ENCODE measurements at places on chromosomes 2 and 18.

GRCh38 chr2:130778781-130779180 is 23.4 kb downstream of the AMER3 start:
- no peak for DNase-seq

- no peak for DNase-seq
These were observed 27.9 kb upstream of the ASNSD1 start for GRCh38 chr2:189633392-189633811.

- DNase-seq: no peak
These were observed 331.4 kb upstream of the KLHL29 start for GRCh38 chr2:23053601-23054000.

DNA sequence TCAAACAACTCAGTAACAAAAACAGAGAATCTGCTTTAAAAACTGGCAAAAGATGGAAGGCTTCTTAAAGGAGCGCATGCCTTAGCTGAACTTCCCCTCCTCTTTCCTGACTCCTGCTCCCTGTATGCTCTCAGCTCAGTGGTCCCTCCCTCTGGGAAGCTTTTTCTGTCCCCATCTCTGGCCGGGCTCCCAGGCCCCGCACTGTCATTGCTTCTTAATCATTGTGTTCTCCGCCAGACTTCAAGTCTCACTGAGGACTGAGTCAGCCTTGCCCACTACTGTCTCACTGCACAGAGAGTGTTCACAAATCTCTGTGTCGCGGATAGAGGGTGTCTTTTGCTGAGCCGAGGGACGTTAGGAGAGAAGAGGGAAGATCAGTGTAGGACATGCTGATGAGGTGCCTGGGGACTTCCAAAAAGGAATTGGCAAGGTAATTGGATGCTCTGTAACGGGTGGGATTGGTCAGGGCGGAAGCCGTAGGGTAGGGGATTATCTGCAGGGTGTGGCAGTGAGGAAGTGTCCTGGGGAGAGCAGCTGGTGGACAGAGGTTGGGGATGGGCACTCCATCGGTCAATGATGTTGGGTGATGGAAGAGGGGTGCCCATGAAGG is 16.2 kb downstream of the TOGARAM2 start:
- DNase-seq: no peak

- no peak for DNase-seq
These were observed 28.4 kb upstream of the GPC1 start for GRCh38 chr2:240407090-240407489.

DNA sequence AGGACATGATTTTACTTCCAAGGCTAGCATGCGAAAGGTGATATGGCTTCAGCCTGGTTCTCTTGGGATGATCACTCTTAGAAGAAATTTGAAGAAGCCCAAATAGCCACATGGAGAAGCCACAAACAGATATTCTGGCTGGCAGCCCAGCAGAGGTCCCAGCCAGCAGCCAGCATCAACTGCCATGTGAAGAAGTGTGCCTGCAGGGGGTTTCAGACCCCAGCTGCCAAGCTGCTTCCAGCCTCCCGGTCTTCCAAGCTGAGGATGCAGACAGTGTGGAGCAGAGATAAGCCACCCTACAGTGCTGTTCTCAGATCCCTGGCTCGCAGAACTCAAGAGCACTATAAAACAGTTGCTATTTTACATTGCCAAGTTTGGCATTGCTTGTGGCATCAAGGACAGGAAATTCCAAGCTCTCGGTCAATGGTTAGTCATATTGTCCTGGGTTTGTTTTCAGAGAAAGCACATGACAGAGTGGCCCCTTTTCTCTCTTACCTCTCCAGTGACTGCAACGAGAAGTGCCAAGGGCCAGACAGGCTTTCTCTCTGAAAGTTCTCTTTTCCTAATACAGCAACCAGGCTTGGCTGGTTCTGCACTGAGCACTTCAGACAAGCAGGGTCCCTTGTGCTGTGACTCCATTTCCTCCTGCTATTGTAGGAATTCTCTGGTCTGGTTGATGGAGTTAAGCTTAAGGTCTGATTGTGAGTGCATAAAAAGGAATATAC is 223.7 kb downstream of the ANKRD30B start:
- DNase-seq: peak; percentile 94

DNA sequence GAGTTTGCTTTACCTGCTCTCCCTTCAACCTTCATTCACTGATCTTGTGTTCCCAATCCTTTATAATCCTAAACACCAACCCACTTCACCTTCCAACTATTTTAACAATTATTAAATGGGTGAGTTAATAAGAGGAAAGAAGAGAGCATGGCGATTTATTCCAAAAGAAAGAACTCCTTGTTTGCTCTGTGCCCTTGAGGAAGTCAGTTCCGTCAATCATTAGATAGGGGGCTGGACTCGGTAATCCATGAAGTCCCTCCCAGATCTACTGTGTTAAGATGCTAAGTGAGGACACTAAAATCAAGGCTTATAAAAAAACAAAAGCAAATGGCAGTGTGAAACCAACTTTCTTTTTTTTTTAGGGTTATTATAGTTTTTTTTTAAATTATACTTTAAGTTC is 589.9 kb downstream of the XIRP2 start:
- no peak for DNase-seq

- DNase-seq: no peak
These were observed 3.0 kb downstream of the CALCRL start for GRCh38 chr2:187445051-187445450.

GRCh38 chr2:44178950-44179349 is 10.3 kb downstream of the PPM1B start:
- no peak for DNase-seq

DNA sequence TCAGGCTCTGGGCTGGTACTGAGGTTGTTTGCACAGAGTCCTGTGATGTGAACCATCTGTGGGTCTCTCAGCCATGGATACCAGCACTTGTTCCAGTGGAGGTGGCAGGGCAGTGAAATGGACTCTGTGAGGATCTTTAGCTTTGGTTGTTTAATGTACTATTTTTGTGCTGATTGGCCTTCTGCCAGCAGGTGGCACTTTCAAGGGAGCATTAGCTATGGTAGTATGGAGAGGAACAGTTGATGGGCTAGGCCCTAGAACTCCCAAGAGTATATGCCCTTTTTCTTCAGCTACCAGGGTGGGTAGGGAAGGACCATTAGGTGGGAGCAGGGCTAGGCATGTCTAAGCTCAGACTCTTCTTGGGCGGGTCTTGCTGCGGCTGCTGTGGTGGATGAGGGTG is 257.0 kb upstream of the GYPC start:
- no peak for DNase-seq

DNA sequence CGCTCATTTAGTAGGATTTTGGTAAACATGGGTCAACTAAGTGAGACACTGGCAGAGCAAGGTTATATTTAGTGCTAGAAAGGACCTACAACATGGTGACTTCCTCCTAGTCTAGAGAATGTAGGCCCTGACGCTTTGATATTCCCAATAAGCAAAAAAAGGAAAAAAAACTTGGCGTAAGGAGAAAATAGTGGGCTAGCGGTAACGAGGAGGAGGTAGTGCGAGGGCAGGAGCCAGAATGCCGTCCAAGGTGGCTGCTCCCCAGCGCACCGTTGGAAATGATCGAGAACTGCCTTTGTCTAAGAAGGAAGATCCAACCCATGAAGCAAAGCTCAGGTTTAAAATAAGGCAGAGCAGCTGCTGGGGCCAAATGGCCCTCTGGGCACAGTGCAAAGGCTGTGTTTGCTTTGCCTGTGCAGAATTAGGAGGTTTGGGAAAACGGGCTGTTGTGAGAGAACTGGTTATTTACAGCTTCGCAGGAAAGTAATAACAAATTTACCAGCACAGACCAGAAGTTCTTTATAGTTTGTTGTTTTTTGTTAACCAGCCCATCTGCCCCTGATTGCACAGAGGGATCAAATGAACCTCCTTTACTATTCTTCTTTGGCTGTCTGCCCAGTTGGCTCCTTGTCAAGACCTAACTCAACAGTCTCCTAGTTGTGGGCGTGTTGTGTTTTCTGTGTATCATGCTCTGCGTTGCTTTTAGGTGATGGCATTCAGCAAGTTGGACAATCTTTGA is 86.6 kb downstream of the ITGB1BP1 start:
- DNase-seq: peak; percentile 85

GRCh38 chr2:168466834-168467565 is 10.9 kb downstream of the CERS6 start:
- no peak for DNase-seq

- no peak for DNase-seq
These were observed 1.7 kb downstream of the OBSL1 start for GRCh38 chr2:219569635-219570034.

DNA sequence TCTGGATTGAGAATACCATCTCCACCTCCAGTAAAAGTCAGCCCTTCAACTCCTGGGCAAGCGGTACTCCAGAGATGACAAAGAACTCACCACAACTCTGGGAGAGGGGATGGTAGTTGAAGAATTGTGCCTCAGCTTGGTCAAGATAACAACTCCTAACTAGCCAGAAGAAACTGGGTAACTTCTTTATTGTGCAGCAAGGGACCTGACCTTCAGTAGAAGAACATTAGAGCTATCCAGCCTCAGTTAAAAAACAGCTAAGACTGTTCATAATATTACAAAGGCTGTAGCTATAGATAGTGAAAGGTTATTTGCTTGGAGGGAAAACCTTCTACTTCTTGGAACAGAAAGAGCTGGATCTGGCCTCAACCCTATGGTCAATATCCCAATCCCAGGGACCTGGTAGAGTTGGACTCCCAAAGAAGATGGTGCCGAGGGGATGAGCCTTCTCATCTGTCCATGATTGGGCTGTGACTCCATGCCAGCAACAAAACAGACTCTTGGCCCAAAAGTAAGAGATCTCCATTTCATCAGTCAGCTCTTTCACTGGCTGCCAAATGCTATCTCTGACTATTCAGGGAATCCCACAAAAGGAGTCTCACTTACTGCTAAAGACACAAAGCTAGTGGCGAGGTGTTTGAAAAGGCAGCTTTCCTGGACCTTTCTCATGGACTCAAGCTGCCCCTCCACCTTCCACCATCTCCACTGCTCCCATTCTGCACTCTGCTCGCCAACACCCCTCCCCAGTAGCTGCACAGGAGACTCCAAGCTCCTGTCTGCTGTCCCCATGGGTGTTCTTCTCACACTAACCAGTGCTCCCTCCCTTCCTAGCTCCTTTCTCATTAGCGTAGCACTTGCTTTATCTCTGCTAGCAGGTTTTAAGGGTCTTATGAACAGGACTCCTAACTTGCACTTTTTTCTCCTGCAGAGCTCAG is 145.8 kb downstream of the CAPN13 start:
- DNase-seq: no peak

DNA sequence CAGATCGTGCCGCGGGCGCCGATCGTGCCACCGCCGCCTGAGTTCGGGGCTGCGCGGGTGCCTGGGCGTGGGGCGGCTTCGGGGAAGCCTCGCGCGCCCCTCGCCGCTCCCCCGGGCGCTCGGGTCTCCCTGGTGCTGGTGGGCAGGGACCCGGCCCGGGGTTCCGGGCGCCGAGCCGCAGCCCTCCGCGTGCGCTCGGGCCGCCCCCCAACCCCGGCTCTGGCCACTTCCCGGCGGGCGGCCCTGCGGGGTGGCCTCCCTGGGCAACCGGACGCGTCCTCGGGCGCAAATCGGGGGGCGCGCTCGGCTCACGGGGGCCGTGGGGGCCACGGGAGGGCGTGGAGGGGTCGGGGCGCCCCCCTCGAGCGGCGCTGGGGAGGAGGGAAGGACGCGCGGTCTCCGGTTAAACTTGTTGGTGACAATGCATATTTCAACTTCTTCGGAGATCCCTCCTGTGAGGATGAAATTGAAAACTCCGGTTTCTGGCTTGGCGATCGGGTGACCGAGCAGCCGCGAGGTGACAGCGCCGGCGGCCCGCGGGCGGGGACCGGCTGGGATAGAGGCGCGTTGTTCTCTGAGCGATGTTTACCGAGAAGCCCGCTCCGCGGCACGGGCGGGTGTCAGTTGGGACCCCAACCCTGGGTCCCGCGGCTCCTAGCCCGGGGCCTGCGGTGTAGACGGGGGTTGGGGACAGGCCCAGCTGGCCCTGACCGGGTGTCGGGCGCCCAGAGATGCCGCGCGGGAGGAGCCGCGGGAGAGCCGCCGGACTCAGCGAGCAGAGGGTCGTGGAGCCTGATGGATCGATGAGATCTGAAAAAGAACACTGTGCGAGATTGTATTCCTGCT is 676 bp downstream of the SH3BP4 start:
- DNase-seq: no peak

Measured in H4 (cell line).